Fibroblast of lung (primary cell): ENCODE measurements at places on chromosomes 12 and 14. TPM values are rescaled to one million over a fixed set of nuclear protein-coding genes. Genes with fewer than 3 reads are reported as not detected.

The PROX2 gene
- polyA plus RNA-seq, result 0.01 TPM in 1 of 2 replicates, not detected in the other

The ABCB9 gene
- polyA plus RNA-seq, result 3.1 and 3.8 TPM in 2 replicates

The LALBA gene
- polyA plus RNA-seq, result not detected in 2 replicates

DNA sequence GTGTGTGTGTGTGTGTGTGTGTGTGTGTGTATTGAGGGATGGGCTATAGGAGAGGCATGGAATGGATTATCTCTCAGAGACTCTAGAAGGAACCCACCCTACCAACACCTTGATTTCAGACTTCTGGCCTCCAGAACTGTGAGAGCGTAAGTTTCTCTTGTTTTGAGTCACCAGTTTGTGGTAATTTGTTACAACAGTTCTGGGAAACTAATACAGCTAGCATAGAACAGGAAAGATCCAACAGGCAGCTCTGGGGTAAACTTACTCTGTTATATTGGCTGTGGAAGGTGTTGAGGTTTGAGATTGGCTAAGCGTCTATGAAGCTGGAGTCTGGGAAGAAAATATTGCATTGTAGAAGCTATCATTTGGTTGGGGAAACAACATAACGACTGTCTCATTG, 334.3 kb downstream of the AACS start:
- no peak for DNase-seq

DNA sequence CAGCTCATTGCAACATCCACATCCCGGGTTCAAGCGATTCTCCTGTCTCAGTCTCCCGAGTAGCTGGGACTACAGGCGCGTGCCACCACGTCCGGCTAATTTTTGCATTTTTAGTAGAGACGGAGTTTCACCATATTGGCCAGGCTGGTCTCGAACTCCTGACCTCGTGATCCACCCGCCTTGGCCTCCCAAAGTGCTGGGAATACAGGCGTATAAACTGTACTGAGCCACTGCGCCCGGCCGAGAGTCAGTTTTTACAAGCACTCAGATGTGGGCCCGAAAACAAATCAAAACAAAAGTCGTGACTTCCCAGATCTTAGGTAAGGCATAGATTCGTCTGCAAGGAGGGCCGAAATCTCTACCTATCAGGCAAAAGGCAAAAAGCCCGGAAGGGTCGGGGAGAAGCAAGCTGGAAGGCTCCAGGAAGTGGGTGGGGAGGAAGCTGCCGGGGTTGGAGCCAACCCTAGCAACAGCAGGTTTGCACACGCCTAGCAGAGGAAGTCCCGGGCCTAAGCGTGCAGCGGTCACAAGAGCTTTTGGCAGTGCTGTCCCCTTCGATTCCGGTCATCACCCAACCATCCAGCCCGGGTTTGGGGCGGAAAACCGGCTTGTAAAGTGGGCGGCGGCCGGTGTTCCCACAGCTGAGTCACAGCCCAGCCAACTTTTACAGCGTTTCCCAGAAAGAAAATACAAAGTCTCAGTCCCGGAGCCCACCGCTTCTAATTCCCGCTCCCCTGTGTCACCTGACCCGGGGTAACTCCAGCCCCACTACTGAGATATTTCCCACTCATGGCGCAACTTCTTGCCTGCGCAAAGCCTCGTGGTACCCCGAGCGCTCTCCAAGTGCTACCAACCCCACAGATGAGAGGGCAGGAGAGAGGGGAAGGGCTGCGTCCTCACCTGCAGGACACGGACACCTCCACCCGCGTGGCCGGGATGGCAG, 583 bp downstream of the CPNE8 start:
- DNase-seq, result no peak

GRCh38 chr14:96888593-96888992, 91.4 kb downstream of the VRK1 start:
- peak; percentile 23 for DNase-seq

- no peak for DNase-seq
Observed at GRCh38 chr14:60183741-60184140, 18.5 kb upstream of the DHRS7 start.

- no peak for DNase-seq
Observed at GRCh38 chr12:54750-55535, 11.6 kb upstream of the IQSEC3 start.
